Aorta (tissue), 5 donors: ENCODE measurements at places on chromosomes 3 and 15. TPM values are rescaled to one million over a fixed set of nuclear protein-coding genes. Genes with fewer than 3 reads are reported as not detected.

DNA sequence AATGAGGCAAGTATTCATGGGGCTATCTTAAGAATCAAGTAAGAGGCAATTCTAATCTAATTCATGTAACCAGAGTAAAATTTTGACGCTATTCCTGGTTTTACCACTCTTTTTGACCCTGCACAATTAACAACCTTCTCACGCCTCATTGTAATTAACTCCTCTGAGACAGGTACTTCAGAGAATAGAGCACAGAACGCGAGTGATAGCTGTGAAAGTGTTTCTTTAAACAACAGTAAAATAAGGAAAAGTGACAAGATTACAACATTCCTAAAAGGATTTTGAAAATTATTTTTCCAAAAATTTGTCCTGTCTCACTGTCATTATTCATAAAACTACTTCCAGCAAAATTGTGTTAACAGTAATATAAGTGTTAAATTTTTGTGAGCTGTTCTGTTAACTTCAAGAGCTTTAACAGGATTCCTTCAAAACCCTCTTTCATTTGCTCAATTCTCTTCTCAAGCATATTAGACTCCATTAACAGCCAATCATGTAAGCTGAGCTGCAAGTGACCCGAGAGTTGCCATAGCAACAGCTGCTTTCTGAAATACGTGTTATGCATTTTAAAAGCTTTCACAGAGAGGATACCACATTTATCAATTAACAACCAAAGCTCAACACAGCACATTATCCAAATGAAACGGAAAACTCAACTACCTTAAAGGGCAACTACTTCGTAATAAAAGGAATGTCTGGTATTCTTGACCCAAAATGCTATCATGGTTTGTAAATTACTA, 93.1 kb downstream of the STAG1 start:
- H3K4me3 ChIP-seq = no peak overlapping the region
- no peaks in the 10 kb centered on the region for H3K36me3 ChIP-seq
- no peaks in the 10 kb centered on the region for H3K27me3 ChIP-seq

The EPHB3 gene
- 2.8 TPM for total RNA-seq

The TPRA1 gene
- 20.0 TPM for total RNA-seq

DNA sequence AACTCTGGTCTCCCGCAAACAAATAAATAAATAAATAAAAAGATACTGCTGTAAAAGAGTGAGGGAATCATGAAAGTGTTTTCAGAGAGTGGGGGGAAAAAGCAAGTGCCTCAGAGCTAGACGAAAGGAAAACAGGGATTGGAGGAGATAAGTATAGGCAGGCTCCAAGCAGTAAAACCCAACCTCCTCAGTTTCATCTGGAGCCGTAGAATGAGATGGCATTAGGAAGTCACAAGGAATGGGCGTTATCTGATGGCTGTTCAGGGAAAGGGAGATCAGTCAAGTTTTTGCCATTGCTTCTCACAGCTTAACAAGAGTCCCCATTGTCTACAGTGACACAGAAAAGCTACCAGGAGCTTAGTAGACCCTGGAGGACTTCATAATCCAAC, 451.5 kb upstream of the PPP2R3A start:
- no peaks in the 10 kb centered on the region for H3K4me1 ChIP-seq
- DNase-seq = no peak
- no peaks in the 10 kb centered on the region for H3K27me3 ChIP-seq
- H3K4me3 ChIP-seq = no peak overlapping the region
- no peak overlapping the region for H3K27ac ChIP-seq

DNA sequence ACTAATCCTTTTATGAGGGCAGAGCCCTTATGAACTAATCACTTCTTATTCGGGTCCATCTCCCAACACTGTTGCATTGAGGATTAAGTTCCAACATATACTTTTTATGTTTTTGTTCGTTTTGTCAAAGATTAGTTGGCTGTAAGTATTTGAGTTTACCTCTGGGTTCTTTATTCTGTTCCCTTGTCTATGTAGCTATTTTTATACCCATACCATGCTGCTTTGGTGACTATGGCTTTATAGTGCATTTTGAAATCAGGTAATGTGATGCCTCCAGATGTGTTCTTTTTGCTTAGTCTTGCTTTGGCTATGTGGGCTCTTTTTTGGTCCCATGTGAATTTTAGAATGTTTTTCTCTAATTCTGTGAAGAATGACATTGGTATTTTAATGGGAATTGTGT, 166.4 kb upstream of the KCNMB2 start:
- no peak overlapping the region for H3K4me3 ChIP-seq
- H3K36me3 ChIP-seq = no peaks in the 10 kb centered on the region
- H3K27ac ChIP-seq = no peak overlapping the region
- DNase-seq = no peak
- H3K27me3 ChIP-seq = no peaks in the 10 kb centered on the region

The CLDN11 gene
- 5.1 TPM for total RNA-seq

DNA sequence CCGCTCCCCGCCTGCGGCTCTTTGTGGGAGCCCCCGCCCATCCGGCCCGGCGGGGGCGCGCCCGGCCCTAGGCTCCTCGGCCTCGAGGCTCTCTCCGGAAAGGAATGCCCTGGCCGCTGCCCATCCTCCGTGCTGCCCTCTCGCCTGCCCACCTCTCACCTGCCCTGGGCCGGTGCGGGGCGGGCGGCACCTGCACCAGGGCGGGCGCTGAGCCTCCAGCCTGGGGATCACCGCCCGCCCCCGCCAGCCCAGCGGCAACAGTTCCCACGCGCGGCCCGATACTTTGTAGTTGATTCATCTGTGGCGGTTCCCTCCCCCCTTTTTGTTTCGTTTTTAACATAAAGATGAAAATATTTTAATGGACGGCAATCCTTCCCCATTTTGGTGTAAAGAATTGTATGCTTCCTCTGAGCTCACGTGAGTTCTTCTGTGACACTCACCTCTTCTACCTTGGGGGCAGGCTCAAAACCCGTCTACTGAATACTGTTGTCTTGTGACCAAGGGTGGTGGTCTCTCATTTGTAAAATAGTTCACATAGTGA, 1.9 kb downstream of the KLF13 start:
- peak overlapping the region; percentile 79 for H3K4me3 ChIP-seq
- H3K27ac ChIP-seq = no peak overlapping the region
- no peak for DNase-seq
- H3K36me3 ChIP-seq = no peaks in the 10 kb centered on the region
- H3K27me3 ChIP-seq = no peaks in the 10 kb centered on the region
- peaks cover 3% of the 10 kb centered on the region for H3K4me1 ChIP-seq

The KNG1 gene
- total RNA-seq = not detected

The SENP5 gene
- 40.3 TPM for total RNA-seq

The DAPK2 gene
- total RNA-seq = 6.0 TPM

The RTP3 gene
- not detected for total RNA-seq

- H3K36me3 ChIP-seq = no peaks in the 10 kb centered on the region
- H3K27me3 ChIP-seq = no peaks in the 10 kb centered on the region
- H3K27ac ChIP-seq = no peak overlapping the region
- H3K4me3 ChIP-seq = no peak overlapping the region
Measured at GRCh38 chr15:32833379-32833821, 115.6 kb downstream of the GREM1 start.

DNA sequence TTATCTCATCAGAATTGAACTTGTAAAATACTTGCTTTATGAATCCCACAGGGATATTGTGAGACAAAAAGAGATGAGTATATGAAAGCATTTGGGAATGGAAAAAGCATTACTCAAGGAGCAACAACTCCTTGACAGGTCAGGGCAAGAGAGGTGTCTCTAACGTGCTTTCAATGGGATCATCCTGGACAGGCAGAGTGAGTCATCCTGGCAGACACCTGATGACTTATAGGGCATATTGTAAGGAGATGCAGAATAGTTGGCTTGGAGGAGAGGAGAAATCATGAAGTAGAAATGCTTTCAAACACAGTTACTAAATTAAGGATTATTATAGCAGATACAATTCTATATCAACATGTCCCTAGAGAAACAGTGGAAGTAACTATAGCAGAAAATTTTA, 71.9 kb upstream of the THSD4 start:
- no peaks in the 10 kb centered on the region for H3K27me3 ChIP-seq
- DNase-seq = no peak
- H3K27ac ChIP-seq = no peak overlapping the region
- H3K36me3 ChIP-seq = no peaks in the 10 kb centered on the region
- no peaks in the 10 kb centered on the region for H3K4me1 ChIP-seq

The ZNF619 gene
- 7.1 TPM for total RNA-seq

The XYLB gene
- 2.2 TPM for total RNA-seq

- no peak overlapping the region for H3K27ac ChIP-seq
- peaks cover 3% of the 10 kb centered on the region for H3K4me1 ChIP-seq
- no peak overlapping the region for H3K4me3 ChIP-seq
- peaks cover 3% of the 10 kb centered on the region for H3K36me3 ChIP-seq
Measured at GRCh38 chr3:24332092-24332491, 162.6 kb downstream of the THRB start.

GRCh38 chr15:75751116-75751875, 38.6 kb upstream of the CSPG4 start:
- no peaks in the 10 kb centered on the region for H3K36me3 ChIP-seq
- no peaks in the 10 kb centered on the region for H3K4me1 ChIP-seq
- H3K27me3 ChIP-seq = no peaks in the 10 kb centered on the region
- H3K4me3 ChIP-seq = no peak overlapping the region
- DNase-seq = peak; percentile 28

GRCh38 chr3:72448858-72449257, 399.4 kb downstream of the SHQ1 start:
- no peak overlapping the region for H3K4me3 ChIP-seq

- no peaks in the 10 kb centered on the region for H3K4me1 ChIP-seq
- H3K4me3 ChIP-seq = peak overlapping the region; percentile 8
- no peaks in the 10 kb centered on the region for H3K36me3 ChIP-seq
- DNase-seq = no peak
- no peak overlapping the region for H3K27ac ChIP-seq
Measured at GRCh38 chr15:40436116-40436891, 4.4 kb upstream of the BAHD1 start.

DNA sequence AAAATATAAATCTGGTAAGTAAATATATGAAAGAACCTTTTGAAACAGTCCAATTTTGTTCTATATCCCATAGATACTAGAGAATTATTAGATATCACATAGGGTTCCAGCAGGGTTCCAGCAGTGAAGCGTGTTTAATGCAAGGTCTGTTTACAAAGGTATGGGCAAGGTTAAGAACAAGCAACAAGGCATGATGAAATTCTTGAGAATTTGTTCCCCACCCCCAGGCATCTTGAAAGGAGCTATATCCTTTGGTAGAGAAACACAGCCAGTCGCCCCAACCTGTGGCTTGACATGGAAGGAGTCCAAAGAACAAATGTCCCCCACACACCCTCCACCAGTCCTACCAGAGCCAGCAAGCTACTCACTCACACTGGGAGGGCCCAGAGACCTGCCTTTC, 18.6 kb upstream of the FNDC3B start:
- H3K27me3 ChIP-seq = no peaks in the 10 kb centered on the region
- no peak overlapping the region for H3K4me3 ChIP-seq
- H3K36me3 ChIP-seq = no peaks in the 10 kb centered on the region
- DNase-seq = no peak
- H3K27ac ChIP-seq = no peak overlapping the region

The SLC51A gene
- total RNA-seq = not detected

DNA sequence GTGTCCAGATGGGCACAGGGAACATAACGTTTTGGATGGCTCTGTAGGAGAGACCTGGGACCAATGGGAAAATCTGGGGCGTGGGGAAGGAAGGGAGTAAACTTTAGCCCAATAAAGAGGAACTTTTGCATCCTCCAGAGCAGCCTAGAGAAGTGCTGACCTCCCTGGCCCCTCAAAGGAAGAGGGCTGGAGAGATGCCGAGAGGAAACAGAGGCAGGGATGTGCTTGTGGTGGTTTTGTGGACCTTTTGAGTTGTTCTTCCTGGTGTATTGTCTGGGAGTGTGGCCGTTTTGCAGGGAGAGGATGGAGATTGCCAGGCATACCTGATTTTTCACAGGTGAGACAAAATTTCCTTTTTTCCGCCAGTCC, 10.2 kb downstream of the CTSH start:
- peak; percentile 31 for DNase-seq
- no peaks in the 10 kb centered on the region for H3K27me3 ChIP-seq
- no peak overlapping the region for H3K27ac ChIP-seq

The GXYLT2 gene
- total RNA-seq = 46.4 TPM

DNA sequence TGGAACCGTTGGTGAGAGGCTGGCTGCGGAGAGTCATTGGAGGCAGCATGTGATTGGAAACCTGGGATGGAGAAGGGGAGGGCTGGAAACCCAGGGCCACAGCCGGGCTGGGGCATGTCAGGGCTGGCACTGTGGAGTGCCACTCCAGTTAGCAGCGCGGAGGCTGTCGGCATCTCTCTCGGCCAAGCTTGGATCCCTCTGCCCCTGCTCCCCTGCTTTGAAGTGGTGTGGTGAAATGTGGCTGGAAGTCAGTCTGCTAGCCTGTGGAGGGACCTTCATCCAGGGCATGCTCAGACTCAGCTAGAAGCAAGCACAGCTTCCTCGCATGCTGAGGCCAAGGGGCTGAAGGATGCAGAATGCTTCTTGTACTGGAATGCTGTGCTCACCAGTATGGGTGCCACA, 13.5 kb downstream of the SLCO3A1 start:
- no peak overlapping the region for H3K4me3 ChIP-seq
- H3K36me3 ChIP-seq = no peaks in the 10 kb centered on the region
- peaks cover 3% of the 10 kb centered on the region for H3K4me1 ChIP-seq

GRCh38 chr15:32923176-32923575, 205.4 kb downstream of the GREM1 start:
- DNase-seq = no peak
- no peak overlapping the region for H3K27ac ChIP-seq
- H3K4me1 ChIP-seq = peaks cover 3% of the 10 kb centered on the region
- no peaks in the 10 kb centered on the region for H3K27me3 ChIP-seq
- no peaks in the 10 kb centered on the region for H3K36me3 ChIP-seq
- no peak overlapping the region for H3K4me3 ChIP-seq

- no peak overlapping the region for H3K4me3 ChIP-seq
- no peaks in the 10 kb centered on the region for H3K27me3 ChIP-seq
- H3K4me1 ChIP-seq = no peaks in the 10 kb centered on the region
- H3K36me3 ChIP-seq = no peaks in the 10 kb centered on the region
- DNase-seq = no peak
Measured at GRCh38 chr3:144350125-144350524, 378.5 kb downstream of the DIPK2A start.

The PLIN1 gene
- 3.0 TPM for total RNA-seq

GRCh38 chr15:71623111-71623510, 187.2 kb upstream of the NR2E3 start:
- DNase-seq = no peak
- no peaks in the 10 kb centered on the region for H3K36me3 ChIP-seq
- no peak overlapping the region for H3K4me3 ChIP-seq
- no peak overlapping the region for H3K27ac ChIP-seq
- no peaks in the 10 kb centered on the region for H3K27me3 ChIP-seq
- H3K4me1 ChIP-seq = no peaks in the 10 kb centered on the region

The ACTRT3 gene
- 1.6 TPM for total RNA-seq
